Activated naive CD4-positive, alpha-beta T cell treated with Interleukin-2 at 50 U/mL for 16 hours (primary cell): ENCODE measurements at places on chromosomes 5 and 9.

DNA sequence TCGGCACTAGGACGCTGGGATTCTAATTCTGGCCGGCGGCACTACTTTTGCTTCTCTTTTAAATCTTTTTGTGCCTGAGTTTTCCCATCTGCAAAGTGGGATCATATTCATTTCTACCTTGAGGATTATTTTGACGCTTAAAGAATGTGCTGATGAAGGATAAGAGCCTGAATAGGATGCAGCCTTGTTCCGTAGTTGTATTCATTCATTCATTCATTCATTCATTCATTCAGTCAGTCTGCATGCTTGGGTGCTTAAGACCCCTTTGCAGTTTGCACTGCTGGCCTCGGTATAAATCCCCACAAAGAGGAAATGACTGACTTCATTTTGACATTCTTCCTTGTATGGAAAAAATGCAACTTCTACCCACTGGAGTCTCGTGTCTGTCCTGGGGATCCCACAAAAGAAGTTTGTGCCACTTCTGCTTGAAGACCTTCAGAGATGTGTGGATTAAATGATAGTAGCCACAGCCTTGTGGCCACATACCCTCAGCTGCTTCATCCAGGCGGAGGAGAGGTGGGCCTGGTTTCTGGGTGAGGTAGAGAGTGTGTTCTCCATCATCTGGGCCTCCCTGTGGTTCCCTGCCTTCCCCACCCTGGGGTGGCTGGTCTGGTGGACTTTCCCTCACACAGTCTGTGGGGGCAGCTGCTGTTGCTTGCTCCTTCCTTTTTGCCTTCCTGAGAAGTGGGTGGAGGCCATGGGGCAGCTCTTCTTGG lies 62.6 kb downstream of the PPARGC1B start:
- DNase-seq, result no peak

- DNase-seq, result no peak
Measured at GRCh38 chr9:114452219-114453165, 52.8 kb downstream of the WHRN start.

DNA sequence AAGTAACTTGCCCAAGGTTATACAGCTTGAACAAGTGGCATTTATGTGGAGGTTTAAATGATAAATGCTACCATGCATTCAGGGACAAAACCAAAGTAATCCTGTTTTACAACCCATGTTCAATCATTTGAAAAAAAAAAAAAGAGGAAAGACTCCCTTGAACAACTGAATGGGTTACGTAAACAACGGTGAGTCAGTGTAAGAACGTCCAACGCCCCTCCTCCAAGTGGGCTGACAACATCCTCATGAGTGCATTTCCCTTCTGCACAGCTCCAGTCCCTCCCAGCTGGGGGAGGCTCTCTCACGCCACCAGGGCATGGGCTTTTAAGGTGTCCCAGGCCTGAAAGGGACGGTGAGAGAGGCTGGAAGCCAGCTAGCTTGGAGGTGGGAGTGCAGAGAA lies 90.0 kb downstream of the PRRT1B start:
- DNase-seq, result peak; percentile 83

- DNase-seq, result no peak
Measured at GRCh38 chr5:102539562-102539961, 40.8 kb upstream of the SLCO6A1 start.

DNA sequence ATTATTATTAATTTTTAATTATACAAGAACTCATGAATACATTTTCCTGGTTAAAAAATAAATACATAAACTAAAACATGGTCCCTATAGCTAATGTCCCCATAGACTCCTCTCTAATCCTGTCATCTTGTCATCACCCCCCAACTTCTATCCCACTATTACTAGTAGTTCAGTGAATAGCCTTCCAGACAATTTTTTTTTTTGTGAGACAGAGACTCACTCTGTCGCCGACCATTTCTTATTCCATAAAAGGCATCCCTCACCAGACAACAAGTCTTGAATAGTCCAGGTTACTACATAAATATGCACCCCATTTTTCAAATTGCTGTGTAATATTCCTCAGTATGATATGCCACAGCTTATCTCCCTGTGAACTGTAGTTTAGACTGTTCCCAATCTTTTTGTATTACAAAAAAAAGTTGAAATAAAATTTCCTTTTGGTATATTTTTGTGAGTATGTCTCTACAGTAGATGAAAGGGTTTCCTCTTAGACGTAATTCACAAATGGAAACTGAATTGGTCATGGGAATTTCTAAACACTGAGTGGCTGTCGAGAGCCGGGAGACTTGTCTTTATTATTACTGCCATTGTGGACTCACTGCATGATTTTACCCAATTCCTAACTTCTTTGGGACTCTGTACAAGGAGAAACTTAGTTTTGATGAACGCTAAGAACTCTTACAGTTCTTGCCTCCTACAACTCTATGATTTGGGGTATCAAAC lies 6.4 kb upstream of the ABLIM3 start:
- DNase-seq, result no peak

- DNase-seq, result no peak
Measured at GRCh38 chr5:130267926-130268325, 363.7 kb downstream of the CHSY3 start.

DNA sequence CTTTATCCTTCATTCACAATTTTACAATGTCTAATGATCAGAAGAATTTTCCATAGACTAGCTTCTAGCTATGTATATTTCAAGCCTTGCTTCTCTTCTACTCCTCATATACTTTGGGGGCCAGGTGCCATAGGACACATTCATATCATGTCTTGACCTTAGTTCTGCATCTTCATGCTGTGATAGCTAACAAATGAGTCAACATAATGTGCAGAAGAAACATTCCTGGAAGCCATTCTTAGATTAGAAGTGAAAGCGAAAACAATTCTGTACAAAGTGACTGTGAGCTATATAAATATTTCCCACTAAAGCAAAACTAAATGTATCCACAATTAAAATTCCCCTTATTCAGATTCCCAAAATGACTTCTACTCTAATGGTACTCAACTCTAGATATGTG lies 320.2 kb upstream of the NREP start:
- no peak for DNase-seq

GRCh38 chr9:134661791-134662142 lies 20.2 kb downstream of the COL5A1 start:
- no peak for DNase-seq
